Umbilical cord (tissue), 2 donors: ENCODE measurements at places on chromosomes 5 and 9.

- DNase-seq: no peak
Measured at GRCh38 chr5:2721385-2722138, 29.9 kb downstream of the IRX2 start.

- DNase-seq: no peak
Measured at GRCh38 chr9:136309806-136310220, 5.9 kb upstream of the CCDC187 start.

GRCh38 chr5:122144236-122144635 lies 14.9 kb downstream of the ZNF474 start:
- DNase-seq: no peak

DNA sequence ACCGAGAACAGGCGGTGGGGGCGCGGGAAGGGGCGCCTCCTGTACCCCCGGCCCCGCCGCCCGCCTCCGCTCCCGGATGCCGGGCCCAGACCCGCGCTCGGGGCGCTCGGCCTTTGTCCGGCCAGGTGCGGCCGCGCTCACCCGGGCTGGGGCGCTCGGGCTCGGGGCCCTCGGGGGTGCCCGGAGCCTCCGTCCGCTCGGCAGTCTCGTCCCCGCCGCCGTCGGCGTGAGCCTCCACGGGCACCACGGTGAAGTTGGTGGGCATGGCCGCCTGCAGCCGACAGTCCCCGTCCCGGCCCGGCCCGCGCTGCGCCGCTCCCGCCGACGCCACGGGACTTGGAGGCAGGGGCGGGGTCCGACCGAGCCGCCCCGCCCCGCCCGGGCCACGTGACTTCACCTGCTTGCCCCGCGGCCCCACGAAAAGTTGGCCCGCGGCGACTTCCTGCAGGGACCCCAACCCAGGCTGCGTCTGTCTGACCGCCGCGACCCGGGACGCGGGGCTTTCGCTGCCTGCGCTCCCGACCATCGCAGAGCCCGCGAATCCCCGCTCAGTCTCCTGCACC lies at the start of gene SLC12A7:
Gene SLC12A7 (minus strand): TSS at position 337 of the 563 bp plus-strand sequence. CDS start 72 bp downstream, at position 265.
- DNase-seq: no peak

GRCh38 chr5:37975531-37975930 lies 135.7 kb upstream of the GDNF start:
- DNase-seq: peak; percentile 20

- peak; percentile 53 for DNase-seq
Measured at GRCh38 chr5:72658161-72658560, 151.0 kb upstream of the ZNF366 start.

DNA sequence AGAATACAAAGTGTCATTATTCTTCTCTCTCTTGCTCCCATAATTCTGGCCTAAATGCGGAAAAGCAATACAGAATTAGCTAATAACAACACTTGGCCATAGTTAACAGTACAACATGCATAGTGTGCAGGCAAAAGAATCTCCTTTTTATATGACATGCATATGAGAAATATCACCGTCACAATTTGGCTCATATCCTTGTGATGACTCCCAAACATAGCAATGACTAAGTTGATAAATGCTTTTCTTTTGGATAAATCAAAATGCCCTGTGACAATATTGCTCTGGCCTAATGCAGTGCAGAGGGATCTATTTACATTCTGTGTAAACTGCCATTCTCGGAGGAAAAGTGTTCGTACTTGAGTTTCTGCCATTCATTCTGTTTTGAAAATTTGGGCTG lies 121.9 kb upstream of the GHR start:
- DNase-seq: no peak

- DNase-seq: no peak
Measured at GRCh38 chr5:143554187-143554717, 150.8 kb upstream of the NR3C1 start.

- no peak for DNase-seq
Measured at GRCh38 chr5:177973066-177973635, 22.9 kb downstream of the PROP1 start.

- DNase-seq: no peak
Measured at GRCh38 chr9:136977223-136977622, at the start of gene PTGDS. TSS of gene PTGDS (plus strand) at chr9:136977504. CDS start at chr9:136977579, 75 bp downstream.

DNA sequence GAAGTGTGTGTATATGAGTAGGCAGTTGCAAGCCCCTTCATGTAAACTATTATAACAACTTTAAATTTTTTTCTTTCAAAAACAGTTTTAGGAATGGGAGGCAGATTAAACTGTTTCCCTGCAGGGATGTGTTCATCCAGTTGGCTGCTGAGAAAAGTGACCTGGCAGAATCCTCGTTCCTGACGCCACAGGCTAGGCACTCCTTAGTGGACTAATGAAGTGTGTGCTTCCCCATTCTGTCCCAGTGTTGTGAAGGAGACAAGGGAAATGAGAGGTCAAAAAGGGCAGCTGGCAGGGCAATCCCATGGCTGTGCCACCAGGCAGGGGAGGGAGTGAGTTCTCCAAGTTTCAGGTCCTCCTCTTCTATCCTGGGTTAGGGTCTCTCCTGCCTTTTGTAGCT lies 59.8 kb downstream of the FOXD1 start:
- no peak for DNase-seq

DNA sequence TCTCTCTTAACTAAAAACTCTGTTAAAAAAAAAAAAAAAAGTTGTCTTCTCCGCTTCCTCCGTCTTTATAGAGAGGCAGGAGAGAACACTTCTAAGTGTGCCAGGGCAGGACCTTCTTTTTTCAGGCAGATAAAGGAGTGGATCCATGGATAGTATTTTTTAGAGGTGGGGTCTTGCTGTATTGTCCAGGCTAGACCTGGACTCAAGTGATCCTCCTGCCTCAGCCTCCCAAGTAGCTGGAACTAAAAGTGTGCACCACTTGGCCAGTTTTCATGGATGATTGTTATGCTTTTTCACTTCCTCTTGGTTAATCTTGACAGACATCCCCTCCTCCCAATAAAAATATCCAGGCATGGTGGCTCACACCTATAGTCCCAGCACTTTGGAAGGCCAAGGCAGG lies 20.0 kb upstream of the GNE start:
- no peak for DNase-seq

DNA sequence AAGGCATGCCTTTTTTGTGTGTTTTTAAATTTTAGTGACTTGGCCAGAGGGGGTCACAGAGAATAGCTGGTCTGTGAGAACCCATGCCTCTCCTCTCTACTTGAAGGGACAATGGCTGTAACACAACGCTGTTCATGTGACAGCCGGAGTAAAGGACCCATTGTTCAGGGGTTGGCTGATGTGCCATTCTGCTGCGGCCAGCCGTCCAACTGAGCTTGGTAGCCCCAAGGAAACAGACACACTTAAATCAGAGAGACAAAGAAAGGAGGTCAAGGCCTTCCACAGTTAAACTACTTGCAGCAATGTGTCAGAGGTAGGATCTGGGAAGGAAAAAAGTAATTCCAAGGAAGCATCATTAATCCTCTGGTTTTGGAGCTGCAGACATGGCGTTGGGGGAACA lies 8.1 kb downstream of the MEGF10 start:
- no peak for DNase-seq

- no peak for DNase-seq
Measured at GRCh38 chr5:150251504-150251903, 38.1 kb downstream of the CAMK2A start.

DNA sequence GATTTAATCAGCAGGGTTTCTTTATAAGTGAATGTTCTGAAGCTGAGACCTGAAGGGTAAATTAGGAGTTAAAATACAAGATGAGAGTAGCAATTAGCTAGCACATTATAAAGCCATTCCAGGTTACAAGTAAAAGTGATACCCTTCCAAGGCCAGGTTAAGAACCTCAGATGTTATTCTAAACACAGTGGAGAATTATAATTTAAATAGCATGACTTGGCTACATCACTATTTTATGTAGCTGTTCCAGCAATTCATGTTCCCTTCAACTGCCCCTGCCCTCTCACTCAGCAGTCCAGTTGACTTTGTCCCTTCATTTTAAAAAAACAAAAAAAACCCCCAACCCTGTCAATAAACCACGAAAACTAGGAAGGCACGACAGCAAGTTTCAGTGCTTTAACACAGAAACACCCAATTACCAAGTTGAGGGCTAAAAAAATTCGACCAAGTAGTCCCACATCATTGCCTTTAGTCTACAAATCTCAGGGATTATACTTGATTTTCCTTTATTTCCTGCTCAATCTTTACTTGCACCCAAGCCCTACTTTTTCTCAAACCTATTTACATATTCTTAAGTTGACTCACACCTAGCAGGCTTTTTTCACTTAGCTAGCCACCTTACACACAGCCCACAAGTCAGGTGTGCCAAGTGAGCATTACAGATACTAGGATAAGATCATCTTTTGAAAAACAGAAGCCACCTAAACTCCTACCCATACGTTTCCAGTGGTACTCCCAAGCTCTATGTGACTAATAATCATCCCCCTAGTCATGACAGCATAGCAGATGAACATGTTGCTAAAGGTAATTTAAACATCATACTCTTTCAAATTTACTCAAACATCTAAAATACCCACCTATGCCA lies 3.4 kb downstream of the RPL37 start:
- DNase-seq: no peak

DNA sequence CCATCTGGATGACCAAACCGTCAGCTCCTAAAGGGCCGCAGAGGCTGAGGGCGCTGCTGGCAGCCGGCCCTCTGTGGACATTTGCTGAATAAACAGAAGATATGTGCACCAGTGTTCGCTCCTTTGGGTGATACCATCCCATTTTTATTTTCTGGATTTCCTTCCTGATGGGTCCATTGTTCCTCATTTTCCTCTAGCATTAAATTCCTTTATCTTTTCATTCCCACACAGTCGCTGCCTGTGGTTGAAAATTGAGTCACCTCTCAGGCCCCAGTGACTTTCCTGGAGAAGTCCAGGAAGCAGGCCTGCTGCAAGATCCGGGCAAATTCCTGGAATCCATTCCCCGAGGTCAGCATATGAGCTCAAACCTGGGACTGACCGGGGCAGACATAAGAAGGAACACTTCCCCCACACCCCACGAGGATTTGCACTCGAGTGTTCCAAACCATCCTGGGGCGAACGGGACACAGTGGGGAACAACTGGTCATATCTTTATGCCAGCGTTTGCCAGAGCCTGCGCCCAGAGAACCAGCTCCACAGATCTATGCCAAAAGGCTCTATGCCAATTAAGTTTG lies 86.7 kb upstream of the PCA3 start:
- peak; percentile 34 for DNase-seq
